ENCODE measurements at places on chromosomes 7 and 10. TPM values are rescaled to one million over a fixed set of nuclear protein-coding genes. Genes with fewer than 3 reads are reported as not detected.
A peak's percentile ranks its signal among the peaks of the same experiment; 100 is the strongest.

GRCh38 chr7:111029141-111029572 is 61.8 kb upstream of the LRRN3 start:
- H3K4me3 ChIP-seq: no peak overlapping the region
- H3K27me3 ChIP-seq: no peaks in the 10 kb centered on the region
- H3K27ac ChIP-seq: no peak overlapping the region
- no peaks in the 10 kb centered on the region for H3K36me3 ChIP-seq
- no peaks in the 10 kb centered on the region for H3K4me1 ChIP-seq

The CEP55 gene
- 28.1 TPM for polyA plus RNA-seq

DNA sequence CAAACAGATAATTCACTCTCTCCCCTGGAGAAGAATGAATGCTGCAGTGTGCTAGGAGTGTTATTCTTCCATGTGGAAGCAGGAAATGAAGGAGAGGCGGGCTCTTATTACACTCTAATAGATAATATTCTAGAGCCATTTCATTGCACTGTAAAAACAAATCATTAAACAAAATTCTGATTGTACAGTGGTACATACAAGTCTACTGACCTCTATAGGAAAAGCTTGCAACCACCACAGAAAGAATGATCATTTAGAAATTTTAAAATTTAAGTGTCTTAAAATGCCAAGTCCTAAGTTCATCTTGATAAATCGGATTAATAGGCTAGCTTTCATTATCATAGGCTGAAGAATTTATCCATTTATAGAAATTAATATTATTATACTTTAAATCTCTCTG is 960.3 kb upstream of the LRRN3 start:
- no peaks in the 10 kb centered on the region for H3K4me1 ChIP-seq
- no peaks in the 10 kb centered on the region for H3K27me3 ChIP-seq
- no peak overlapping the region for H3K27ac ChIP-seq
- H3K4me3 ChIP-seq: no peak overlapping the region
- no peaks in the 10 kb centered on the region for H3K36me3 ChIP-seq
- DNase-seq: no peak

DNA sequence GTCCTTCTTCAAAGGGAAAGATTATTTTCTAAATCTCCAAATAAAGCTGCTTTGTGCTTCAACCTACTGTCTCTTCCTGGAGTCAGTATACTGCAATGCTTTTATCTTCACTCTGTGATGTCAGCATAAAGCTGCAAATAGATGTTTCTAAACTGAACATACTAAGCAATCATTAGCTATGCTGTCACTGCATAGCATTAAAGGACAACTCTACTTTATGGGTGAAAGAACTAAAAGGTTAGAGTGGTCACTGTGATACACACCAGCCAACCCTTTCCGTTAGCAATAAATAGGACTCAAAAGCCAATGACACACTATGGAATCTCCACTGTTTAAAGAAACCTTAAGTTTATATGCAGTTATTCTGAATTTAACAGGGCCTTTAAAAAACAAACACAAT is 1.8 kb downstream of the CCDC186 start:
- H3K4me3 ChIP-seq: no peak overlapping the region
- peak overlapping the region; percentile 97 for H3K27ac ChIP-seq
- no peaks in the 10 kb centered on the region for H3K27me3 ChIP-seq
- peaks cover 8% of the 10 kb centered on the region for H3K4me1 ChIP-seq
- H3K36me3 ChIP-seq: no peaks in the 10 kb centered on the region

The ACTR3C gene
- 12.2 TPM for polyA plus RNA-seq

DNA sequence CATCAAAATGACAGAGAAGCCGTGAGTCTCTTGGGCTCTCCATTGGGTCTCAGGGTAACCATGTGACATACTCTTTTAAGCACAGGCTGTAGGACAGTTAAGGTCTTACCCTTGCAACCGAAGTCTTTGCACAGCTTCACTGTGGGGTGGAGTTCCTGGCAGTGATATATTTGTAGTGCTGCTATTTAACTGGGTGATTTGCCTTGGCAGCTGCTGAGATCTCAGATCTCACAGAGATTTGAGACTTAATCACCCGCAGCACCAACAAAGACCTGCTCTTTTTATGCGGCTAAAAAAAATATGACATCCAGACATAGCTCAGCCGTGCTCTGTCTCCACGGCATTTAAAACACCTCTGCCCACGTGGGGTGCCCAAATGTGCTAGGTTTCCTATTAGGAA is 63.4 kb upstream of the NPTX2 start:
- no peaks in the 10 kb centered on the region for H3K27me3 ChIP-seq

GRCh38 chr10:71598621-71599055 is 120.9 kb downstream of the C10orf105 start:
- no peak overlapping the region for H3K4me3 ChIP-seq
- H3K27me3 ChIP-seq: no peaks in the 10 kb centered on the region
- peaks cover 18% of the 10 kb centered on the region for H3K4me1 ChIP-seq

The VPS37D gene
- 10.3 TPM for polyA plus RNA-seq

The CHAT gene
- 0.75 TPM for polyA plus RNA-seq

DNA sequence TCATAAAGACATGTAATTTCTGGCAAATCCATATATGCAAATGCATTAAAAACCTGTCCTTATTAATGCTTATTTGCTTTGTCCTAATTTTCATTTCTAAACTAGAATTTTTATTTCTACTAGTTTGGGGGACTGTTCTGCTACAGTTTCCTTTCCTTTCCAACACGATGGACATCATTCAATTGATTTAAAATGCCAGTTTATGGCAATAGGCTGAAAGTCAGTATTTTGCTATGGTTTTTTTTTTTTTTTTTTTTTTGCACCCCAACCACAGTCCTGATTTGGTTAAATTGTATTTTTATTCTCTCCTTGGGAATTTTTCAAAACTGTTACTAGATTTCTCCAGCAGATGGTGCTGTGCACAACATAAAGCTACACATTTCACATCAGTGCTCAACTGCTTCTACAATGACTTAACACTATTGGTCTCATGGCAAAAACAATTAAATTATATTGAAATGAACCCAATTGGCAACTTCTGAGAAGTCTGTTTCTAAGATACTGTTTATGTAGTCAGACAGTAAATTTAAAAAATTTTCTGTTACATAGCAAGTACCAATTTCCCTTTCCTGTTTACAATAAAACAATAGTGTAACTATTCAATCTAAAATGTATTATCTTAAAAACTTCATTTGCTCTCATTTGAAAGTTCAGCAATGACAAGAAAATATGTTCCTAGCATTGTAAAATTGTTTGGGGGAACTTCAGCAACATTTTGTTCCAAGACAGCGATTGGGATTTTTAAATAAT is 193.8 kb upstream of the CCDC6 start:
- DNase-seq: no peak
- H3K36me3 ChIP-seq: no peaks in the 10 kb centered on the region
- H3K27ac ChIP-seq: no peak overlapping the region
- no peak overlapping the region for H3K4me3 ChIP-seq
- H3K27me3 ChIP-seq: no peaks in the 10 kb centered on the region
- peaks cover 5% of the 10 kb centered on the region for H3K4me1 ChIP-seq

GRCh38 chr10:36097696-36098095 is 455.6 kb upstream of the FZD8 start:
- DNase-seq: no peak
- no peaks in the 10 kb centered on the region for H3K4me1 ChIP-seq
- H3K36me3 ChIP-seq: no peaks in the 10 kb centered on the region
- no peaks in the 10 kb centered on the region for H3K27me3 ChIP-seq
- no peak overlapping the region for H3K27ac ChIP-seq

GRCh38 chr7:156614434-156615264 is 25.9 kb upstream of the RNF32 start:
- no peaks in the 10 kb centered on the region for H3K27me3 ChIP-seq
- H3K36me3 ChIP-seq: no peaks in the 10 kb centered on the region
- no peak overlapping the region for H3K4me3 ChIP-seq
- no peak overlapping the region for H3K27ac ChIP-seq
- no peaks in the 10 kb centered on the region for H3K4me1 ChIP-seq

DNA sequence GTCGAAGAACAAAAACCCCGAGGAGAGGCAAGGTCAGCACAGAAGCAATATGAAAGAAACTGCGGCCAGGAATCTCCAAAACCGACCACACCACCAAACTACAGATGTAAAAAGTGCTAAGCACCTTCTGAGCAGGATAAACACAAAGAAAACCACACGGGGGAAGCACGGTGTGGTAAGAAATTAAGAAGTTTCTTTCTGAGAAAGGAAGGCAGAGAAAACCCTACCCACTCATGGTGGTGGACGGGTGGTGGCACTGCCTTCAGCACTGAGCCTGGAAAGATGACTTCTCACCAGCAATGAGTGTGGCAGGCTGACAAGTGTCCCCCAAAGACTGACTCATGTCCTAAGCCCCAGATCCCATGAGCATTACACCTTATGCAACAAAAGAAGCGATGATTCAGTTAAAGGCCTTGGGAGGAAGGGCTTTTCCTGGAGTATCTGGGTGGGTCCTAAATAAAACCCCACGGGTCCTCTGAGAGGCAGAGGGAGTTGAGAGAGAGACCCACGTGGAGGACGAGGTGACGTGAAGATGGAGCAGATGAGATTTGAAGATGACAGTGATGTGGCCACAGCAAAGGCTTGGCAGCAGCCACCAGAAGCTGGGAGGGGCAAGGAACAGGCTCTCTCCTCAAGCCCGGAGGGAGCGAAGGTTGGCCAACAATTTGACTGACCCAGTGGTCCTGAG is 124.9 kb downstream of the DLG5 start:
- H3K4me1 ChIP-seq: no peaks in the 10 kb centered on the region
- H3K27ac ChIP-seq: no peak overlapping the region
- DNase-seq: no peak
- no peak overlapping the region for H3K4me3 ChIP-seq
- no peaks in the 10 kb centered on the region for H3K27me3 ChIP-seq
